ENCODE measurements at places on chromosomes 13 and 19.

DNA sequence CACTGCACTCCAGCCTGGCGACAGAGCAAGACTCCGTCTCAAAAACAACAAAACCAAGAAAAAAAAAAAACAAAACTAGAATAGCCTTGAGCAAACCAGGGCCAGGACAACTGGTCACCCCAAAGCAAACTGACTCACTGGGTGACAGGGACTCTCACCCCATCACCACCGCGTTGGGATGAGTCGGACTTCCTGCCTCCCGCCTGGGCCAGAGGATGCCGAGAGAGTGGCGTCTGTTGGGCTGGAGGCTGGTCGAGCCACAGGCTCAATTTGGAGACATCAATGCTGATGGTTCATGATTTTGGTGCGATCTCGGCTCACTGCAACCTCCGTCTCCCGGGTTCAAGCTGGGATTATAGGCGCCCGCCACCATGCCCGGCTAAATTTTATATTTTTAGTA lies 11.6 kb downstream of the TMPRSS9 start:
- DNase-seq: no peak

DNA sequence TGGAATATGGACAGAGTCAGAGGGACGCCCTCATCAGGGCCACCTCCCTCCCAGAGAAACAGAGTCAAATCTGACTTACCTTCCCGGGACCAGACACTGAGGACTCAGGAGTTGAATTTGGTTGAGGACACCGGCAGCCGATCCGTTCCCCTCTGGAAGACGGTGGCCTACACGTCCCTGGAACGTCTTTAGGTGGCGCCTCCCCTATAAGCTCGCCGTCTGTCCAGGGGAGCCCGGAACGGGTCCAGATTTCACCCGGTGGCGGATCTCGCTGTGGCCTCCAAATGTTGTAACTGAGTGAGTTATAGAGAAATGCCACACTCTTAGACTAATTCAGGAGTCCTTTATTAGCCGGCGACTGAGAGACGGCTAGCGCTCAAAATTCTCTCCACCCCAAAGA lies 9.0 kb downstream of the TNFSF14 start:
- no peak for DNase-seq

DNA sequence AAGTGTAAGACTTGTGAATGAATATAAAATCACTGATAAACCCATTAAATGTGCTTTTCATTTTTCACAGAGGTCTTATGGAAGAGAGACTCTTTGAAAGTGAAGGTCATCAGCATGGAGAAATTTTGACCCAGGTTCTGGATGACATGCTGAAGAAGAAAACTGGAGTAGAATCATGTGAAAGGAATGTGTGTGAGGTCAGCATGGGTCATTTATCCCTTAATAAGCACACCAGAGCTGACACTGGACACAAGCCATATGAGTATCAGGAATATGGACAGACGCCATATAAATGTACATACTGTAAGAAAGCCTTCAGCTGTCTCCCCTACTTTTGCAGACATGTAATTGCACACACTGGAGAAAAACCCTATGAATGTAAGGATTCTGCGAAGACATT lies 29.0 kb downstream of the ZNF20 start:
- no peak for DNase-seq

DNA sequence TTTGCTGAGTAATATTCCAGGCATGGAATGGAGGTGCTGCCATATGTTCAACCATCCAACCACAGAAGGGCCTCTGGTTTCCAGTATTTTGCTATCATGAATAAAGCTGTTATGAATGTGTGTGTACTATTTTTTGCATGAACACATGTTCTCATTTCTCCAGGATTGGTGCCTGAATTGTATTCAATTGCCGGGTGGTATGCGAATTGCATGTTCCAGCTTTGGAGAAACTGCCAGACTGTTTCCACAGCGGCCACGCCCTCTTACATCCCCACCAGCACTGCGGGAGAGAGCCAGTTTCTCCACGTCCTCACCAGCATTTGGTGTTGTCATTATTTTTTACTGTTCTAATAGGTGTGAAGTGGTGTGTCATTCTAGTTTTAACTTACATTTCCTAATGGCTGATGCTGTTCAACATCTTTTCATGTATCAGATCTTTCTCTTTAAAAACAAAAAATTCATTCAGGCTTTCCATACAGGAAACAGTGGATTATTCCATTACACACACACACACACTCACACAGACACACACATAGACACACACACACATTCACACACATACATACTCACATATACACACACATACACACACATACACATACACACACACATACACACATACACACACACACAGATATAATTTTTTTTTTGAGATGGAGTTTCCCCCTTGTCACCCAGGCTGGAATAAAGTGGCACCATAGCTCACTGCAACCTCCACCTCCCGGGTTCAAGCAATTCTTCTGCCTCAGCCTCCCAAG lies 154.1 kb downstream of the PTPRS start:
- DNase-seq: no peak

- no peak for DNase-seq
Measured at GRCh38 chr19:5697890-5698634, 8.0 kb downstream of the RPL36 start.

GRCh38 chr13:111598747-111599146 lies 278.3 kb downstream of the TEX29 start:
- no peak for DNase-seq

GRCh38 chr19:31266731-31267130 lies 82.5 kb downstream of the TSHZ3 start:
- no peak for DNase-seq

- no peak for DNase-seq
Measured at GRCh38 chr13:39599842-39600241, 3.2 kb downstream of the LHFPL6 start.

GRCh38 chr13:77699059-77699680 lies 1.7 kb downstream of the SLAIN1 start:
- no peak for DNase-seq

- no peak for DNase-seq
Measured at GRCh38 chr13:62088165-62088564, 672.5 kb upstream of the PCDH20 start.

- DNase-seq: no peak
Measured at GRCh38 chr13:23921451-23921888, 24.2 kb upstream of the C1QTNF9B start.

DNA sequence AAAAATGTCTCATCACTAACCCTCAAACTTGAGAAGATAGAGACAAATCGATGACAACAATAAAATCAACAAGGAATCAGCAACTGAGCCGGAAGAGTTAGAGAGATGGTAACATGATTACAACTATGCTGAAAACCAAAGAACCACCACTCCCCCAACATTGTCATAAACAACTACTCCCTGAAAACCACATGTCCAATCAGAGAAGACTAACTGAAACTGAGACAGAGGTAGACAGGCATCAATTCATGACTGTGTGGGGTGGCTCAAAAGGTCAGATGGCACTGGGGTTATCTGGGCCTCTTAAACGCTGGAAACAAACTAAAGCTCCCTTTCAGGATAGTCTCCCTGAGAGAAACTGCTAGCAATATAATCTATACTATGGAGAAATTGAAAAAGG lies 488.8 kb downstream of the KCTD12 start:
- DNase-seq: no peak

DNA sequence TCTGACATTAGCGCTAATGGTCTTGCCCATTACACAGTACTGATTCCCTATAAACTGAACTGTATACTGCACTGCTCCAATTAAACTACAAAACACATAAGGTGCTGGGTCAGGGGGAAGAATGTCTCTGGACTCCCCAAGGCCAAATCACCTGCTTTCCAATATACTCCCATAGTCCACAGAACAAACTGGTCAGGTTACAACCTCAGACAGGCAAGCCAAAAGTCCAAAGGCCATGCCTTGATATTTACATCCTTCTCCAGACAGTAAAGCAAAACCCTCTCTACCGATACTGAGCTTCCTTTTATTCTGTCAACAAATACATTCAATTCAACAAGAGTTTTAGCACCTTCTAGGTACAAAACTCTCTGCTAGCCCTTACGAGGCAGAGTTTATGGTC lies 8.9 kb downstream of the ZNF541 start:
- DNase-seq: no peak

DNA sequence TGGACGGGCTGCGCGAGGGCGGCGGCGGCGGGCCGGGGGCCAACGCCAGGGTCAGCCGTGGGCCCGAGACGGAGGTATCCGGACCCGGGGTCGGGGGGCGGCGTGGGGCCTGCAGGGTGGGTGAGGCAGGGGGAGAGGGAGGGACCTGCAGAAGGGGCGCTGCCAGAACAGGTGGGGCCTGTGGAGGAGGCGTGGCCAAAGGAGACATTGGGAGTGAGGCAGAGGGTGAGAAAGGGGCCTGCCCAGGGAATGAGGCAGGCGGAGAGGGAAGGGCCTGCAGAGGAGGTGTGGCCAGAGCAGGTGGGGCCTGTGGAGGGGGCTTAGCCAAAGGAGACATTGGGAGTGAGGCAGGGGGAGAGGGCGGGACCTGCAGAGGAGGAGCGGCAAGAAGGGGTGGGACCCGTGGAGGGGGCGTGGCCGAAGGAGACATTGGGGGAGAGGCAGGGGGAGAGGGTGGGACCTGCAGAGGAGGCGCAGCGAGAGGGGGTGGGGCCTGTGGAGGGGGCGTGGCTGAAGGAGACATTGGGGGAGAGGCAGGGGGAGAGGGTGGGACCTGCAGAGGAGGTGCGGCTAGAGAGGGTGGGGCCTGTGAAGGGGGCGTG lies 4.2 kb downstream of the PRR36 start:
- peak; percentile 50 for DNase-seq

DNA sequence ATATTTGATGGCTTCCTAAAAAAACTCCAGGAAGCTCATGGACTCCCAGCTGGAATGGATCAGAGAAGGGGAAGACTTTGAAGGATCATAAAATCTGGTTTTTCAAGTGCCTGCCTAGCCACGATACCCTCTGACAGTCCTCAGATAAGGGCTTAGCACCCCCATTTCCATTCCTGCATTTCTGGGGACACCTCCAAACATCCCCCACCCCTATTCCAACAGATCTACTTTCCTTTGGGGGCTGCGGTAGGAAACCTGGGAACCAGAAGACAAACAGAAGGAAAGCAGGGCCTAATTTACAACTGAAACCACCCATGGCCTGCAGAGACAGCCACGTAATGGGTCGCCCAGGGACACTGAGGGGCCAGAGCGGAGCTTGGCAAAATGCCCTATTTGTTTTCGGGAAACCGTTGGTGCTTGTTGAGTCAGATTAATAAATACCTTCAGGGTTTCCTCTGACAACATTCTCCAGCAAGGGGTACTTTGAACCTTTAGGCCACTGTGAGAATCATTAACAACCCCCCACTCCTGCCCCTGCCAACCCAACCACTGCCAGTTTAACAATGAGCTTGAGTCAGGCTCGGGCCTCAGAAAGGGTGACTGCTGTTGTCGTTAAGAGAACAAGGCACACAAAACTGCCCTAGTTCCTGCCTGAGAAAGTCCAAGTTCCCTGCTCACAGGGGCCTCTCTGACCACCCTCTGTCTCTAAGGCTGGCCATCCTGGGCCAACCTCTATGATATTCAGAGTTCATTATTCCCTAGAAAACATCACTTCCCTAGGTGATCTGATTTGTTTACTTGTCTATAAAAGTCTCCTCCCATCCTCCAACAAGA lies 23.5 kb downstream of the RHPN2 start:
- DNase-seq: no peak

- DNase-seq: no peak
Measured at GRCh38 chr13:41284512-41285288, 21.3 kb upstream of the MTRF1 start.

GRCh38 chr19:2048959-2049740 lies 1.9 kb downstream of the MKNK2 start:
- DNase-seq: no peak

GRCh38 chr19:14434543-14435319 lies 1.6 kb downstream of the PKN1 start:
- DNase-seq: peak; percentile 45

DNA sequence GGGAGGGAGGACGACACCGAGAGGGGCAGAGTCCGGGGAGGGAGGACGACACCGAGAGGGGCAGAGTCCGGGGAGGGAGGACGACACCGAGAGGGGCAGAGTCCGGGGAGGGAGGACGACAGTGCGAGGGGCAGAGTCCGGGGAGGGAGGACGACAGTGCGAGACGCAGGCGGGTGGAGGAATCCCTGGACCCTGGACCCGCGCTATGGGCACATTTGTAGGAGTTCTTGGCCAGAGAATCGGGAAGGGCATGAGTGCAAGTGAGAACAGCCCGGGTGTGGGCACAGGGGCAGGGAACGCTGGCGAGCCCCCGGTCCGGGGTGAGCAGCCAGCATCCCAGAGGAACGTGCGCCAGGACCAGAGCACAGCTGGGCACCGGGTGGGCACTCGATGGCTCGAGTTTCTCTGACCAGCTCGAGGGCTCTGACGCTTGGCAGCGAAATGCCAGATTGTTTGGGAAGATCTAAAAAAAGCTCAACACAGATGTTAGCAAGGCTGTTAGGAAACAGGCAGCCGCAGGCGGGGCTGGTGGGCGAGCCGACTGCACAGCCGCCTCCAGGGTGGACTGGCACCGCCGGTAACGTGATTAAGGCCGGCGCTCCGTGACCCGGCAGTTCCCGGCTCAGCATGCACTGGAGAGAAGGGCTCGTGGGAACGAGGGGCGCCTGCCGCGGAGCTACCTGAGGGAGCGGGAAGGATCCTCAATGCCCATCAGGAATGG lies 17.9 kb upstream of the C2CD4C start:
- DNase-seq: no peak

GRCh38 chr13:112861876-112862615 lies 107.0 kb upstream of the MCF2L start:
- no peak for DNase-seq

GRCh38 chr13:99296398-99296797 lies 10.8 kb downstream of the GPR183 start:
- no peak for DNase-seq

DNA sequence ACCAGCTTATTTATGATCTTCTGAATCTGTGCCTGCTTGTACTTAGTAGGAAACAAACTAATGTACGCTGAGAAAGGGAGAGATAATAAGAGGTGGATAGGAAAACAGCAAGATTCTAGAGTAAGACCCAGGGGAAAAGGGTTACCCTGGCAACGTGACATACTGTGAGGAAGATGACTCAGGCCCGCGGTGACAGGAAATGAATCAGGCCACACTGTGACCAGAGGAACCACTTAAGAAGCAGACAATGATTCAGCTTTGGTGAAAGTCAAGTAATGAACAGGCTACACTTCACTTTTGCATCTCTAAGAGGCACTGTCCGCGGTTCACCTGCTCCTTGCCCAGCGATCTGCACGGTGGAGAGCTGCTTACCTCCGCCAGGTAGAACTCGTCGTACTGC lies 158.2 kb downstream of the NALCN start:
- DNase-seq: peak; percentile 62

GRCh38 chr13:66506051-66506777 lies 723.9 kb downstream of the PCDH9 start:
- DNase-seq: no peak

- no peak for DNase-seq
Measured at GRCh38 chr13:76646946-76647345, 239.3 kb downstream of the KCTD12 start.

DNA sequence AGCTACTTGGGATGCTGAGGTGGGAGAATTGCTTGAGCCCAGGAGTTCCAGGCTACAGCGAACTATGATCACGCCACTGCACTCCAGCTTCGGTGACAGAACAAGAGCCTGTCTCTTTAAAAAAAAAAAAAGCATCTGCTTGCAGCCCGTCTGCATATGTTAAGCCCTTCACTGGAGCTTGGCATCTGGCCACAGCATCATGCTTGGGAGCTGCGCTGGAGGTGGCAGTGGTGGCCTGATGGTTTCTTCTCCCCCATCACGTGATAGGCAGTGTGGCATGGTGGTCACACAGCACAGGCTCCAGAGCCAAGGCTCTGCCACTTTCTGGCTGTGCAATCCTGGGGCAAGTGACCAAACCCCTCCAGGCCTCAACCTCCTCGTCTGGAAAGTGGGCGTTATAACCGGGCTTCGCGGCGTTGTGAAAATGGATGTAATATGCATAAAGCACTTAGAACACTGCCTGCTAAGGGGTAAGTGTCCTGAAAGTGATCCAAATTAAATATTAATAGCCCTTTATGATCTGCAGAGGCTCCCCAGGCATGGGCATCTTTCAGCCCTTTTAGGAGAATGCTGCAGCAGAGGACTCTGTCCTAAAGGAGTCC lies 24.4 kb downstream of the MARK4 start:
- no peak for DNase-seq
